Suppressor macrophage treated with lipopolysaccharide for 4 hours (primary cell): ENCODE measurements at places on chromosomes 16 and 17.

GRCh38 chr16:240559-240958, 5.9 kb downstream of the FAM234A start:
- no peak for DNase-seq

GRCh38 chr17:68694791-68695485, 93.8 kb upstream of the FAM20A start:
- peak; percentile 36 for DNase-seq

DNA sequence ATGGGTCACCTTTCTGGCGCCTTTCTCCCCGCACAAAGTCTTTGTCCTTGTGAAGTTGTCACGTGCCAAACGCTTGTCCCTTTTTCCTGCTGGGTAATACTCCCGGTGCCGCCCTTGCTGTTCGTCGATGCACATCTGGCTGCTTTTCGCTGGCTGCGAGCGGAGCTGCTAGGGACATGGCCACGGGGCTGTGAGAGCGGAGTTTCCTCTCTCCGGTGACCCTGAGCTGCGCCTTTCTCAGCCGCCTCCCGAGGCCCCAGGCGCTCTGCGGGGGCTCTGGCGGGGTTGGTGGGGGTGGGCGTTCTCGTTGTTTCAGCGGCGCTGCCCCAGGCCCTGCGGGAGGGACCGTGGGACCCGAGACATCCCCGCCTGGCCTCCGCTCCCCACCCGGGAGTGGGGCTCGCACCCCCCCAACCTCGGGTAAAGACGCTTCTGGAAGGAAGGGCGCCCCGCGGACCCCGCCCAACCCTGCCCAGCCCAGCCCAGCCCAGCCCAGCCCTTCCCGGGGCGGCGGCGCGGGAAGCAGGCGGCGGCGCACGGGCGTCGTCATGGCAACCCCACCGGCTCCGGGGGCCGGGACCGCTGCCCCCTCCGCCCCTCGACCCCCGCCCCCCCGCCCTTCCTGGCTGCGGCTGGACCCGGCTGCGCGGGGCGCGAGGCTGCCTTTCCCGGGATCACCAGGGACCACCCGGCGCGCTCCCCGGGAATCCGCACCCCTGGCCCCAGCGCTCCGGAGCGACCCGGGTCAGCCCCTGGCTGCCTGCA, 12.3 kb downstream of the CHMP6 start:
- no peak for DNase-seq

DNA sequence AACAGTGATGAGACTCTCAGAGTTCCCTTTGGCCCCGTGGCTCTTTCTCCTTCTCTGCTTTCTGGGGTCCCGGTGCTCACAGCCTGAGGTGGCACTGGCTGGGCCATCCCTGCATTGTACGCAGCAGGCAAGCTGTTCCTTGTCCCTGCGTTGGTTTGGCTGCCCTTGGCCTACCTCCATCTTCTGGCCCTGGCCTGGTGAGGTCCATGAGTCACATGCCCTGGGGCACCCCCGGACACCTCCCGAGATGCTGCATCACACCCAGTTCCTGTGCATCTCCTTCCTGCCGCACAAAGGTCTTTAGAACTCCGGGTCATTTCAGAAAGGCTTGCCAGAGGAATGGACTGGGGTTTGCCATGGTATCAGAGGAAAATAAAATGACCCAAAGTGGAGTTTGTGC, 9.5 kb downstream of the SULT1A2 start:
- no peak for DNase-seq

GRCh38 chr17:81348097-81349055, 46.9 kb upstream of the BAHCC1 start:
- DNase-seq = no peak

DNA sequence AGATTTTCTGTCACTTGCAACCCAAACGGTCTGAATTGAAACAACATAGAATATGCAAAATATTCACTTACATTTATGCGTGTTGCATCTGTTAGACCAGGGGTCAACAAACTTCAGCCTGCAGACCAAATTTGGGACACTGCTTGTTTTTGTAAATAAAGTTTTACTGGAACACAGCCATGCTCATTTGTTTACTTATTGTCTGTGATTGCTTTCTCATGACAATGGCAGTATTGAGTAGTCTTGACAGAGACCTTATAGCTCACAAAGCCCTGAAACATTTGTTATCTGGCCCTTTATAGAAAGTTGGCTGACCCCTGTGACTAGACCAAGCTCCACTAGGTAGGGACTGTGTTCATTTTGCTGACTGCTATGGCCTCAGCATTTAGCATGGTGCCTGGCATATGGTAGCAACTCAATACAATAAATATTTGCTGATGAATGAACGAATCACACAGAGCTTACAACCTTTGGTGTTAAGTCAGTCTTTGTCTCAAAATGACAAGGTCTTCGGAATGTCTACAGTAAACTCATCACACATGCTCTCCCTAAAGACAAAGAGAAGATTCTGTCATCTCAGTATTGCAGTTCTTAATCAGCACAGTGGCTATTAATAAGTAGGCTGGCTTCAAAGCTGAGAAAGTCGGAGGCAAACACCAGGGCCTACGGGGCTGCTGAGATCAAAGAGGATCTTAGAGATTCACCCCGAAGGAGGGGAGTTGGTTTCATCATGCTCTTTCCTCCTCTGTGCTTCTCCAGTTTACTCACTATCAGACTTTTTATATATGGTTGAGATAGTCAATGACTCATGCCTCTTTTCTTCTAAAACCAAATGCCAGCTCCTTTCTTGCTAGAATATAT, 95.2 kb upstream of the AXIN2 start:
- no peak for DNase-seq

- DNase-seq = no peak
Measured at GRCh38 chr17:74795327-74796020, 19.3 kb upstream of the NAT9 start.

- DNase-seq = no peak
Measured at GRCh38 chr17:73027130-73027741, 65.3 kb downstream of the SLC39A11 start.
